Tibial artery (tissue), 4 donors: ENCODE measurements at places on chromosomes 6 and 20.

- peaks cover 28% of the 10 kb centered on the region for H3K4me1 ChIP-seq
- no peak overlapping the region for H3K4me3 ChIP-seq
- DNase-seq: no peak
- peaks cover 20% of the 10 kb centered on the region for H3K36me3 ChIP-seq
Observed at GRCh38 chr6:148470606-148471465, 128.2 kb downstream of the SASH1 start.

GRCh38 chr6:29491574-29491973 is 3.8 kb upstream of the MAS1L start:
- no peaks in the 10 kb centered on the region for H3K36me3 ChIP-seq
- no peak overlapping the region for H3K4me3 ChIP-seq
- no peak overlapping the region for H3K27ac ChIP-seq
- no peak for DNase-seq

DNA sequence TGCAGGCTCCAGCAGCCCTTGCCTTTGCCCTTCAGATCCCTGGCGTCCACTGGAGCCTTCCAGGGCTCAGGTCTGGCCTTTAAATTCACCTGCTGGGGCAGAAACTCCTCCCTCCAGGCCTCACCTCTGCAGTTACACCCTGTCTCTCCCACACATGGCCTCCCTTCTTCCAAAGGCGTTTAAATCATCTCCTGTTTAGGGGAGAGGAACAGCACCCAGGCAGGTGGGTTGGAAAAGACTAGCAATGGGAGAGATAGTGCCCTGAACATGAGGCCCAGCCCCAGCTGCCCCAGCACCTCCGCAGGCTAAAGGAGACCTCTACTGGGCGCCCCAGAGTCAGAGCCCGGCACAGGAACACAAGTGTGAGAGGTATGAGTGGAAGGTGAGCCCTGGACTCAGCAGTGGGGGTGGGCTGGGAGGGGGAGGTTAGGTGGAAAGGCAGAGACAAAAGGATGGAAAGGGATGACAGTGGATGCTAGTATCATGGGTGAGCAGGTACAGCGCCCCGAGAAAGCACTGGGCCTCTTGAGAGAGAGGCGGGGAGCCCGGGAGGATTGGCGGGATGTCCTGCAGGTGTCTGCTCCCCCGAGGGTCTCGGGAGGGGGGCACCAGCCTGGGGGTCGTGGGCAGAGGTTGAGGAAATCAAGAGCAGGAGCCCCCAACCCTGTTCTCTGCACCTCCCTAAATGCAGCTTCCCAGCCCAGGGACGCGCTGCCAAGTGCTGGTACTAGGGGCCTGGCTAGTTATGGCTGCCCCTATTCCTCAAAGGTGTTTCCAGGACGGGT is at the start of gene CST9:
TSS of gene CST9 (minus strand) at position 51 of the 785 bp plus-strand sequence. CDS start 53 bp downstream, outside the sequence.
- H3K4me1 ChIP-seq: no peaks in the 10 kb centered on the region
- no peak for DNase-seq
- H3K27me3 ChIP-seq: peaks cover 8% of the 10 kb centered on the region
- no peaks in the 10 kb centered on the region for H3K36me3 ChIP-seq

- DNase-seq: no peak
- peaks cover 57% of the 10 kb centered on the region for H3K36me3 ChIP-seq
- H3K4me1 ChIP-seq: peaks cover 77% of the 10 kb centered on the region
- H3K27me3 ChIP-seq: no peaks in the 10 kb centered on the region
- no peak overlapping the region for H3K27ac ChIP-seq
Observed at GRCh38 chr6:56497240-56497639, 145.4 kb downstream of the DST start.

DNA sequence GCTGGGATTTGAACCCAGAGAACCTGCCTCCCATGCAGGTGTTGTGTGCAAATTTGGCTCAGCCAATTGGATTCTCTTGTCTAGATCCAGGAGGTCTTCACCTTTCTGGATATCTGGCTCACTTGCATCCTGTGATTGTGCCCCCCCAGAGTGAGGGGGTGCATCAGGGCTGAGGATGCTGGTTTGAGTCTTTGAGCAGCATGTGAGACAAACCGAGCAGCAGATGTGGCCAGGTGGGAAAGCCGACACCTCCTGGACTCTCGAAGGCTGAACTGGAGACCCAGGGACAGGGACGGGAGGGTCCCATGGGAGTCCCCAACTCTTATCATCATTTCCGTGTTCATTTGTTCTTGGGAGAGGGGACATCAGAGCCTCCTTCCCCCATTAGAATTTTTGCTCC is 30.6 kb upstream of the SULF2 start:
- peaks cover 64% of the 10 kb centered on the region for H3K27me3 ChIP-seq
- no peak for DNase-seq
- no peaks in the 10 kb centered on the region for H3K36me3 ChIP-seq
- H3K4me3 ChIP-seq: no peak overlapping the region
- H3K4me1 ChIP-seq: no peaks in the 10 kb centered on the region
- no peak overlapping the region for H3K27ac ChIP-seq

DNA sequence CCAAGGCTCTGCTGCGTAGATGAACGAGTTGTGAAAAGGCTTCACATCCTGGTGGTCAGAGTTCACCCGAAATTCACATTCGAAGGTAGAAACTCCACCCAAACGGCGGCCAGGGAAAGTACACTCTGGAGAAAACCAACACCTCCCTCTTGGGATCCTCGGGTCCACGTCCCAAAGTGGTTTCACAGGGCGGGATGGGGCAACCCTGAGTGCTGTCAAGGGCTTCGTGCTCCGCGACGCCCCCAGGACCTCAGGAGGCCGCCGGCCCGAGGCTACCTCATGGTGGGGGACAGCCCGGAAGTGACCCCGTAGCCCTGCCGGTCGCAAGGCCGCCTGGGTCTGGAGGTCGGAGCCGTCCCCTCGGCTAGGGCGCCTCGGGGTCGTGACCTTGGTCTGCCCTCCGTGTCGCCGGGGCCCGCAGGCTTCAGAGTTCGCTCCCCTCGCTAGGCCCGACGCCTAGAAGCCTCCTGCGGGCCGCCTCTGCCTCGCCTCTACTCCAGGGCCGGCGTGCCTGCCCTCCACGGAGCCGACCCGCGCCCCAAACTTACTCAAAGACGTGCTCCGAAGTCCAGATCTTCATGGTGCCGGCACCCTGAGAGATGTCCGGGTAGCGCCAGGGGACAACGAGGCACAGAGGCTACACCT is at the start of gene PRELID3B:
TSS of gene PRELID3B (minus strand) at position 636 of the 645 bp plus-strand sequence. CDS start at position 580, 56 bp downstream.
- no peaks in the 10 kb centered on the region for H3K27me3 ChIP-seq
- peak; percentile 31 for DNase-seq
- H3K27ac ChIP-seq: peak within 1 kb of the TSS; percentile 73
- peak within 1 kb of the TSS; percentile 78 for H3K4me3 ChIP-seq
- H3K36me3 ChIP-seq: peaks cover 14% of the 10 kb centered on the region

DNA sequence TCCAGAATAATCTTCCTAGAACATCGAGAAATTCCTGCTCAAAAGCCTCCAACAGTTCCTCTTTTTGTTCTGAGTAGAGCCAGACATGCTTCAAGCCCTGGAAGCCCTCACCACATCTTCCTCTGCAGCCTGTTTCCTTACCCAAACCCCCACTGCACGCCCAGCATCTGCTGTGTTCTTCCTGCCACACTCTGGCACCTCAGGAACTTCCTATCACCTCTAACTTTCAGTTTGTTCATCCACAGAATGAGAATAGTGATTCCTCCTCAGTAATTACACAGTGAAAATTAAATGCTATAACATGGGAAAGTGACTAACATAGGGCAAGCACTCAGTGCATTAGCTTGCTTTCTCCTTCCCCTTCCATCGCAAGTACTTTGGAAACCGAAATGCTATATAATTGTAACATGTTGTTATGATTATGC is 26.3 kb downstream of the C6orf89 start:
- no peak overlapping the region for H3K27ac ChIP-seq
- no peak for DNase-seq
- H3K27me3 ChIP-seq: no peaks in the 10 kb centered on the region
- H3K4me3 ChIP-seq: no peak overlapping the region

DNA sequence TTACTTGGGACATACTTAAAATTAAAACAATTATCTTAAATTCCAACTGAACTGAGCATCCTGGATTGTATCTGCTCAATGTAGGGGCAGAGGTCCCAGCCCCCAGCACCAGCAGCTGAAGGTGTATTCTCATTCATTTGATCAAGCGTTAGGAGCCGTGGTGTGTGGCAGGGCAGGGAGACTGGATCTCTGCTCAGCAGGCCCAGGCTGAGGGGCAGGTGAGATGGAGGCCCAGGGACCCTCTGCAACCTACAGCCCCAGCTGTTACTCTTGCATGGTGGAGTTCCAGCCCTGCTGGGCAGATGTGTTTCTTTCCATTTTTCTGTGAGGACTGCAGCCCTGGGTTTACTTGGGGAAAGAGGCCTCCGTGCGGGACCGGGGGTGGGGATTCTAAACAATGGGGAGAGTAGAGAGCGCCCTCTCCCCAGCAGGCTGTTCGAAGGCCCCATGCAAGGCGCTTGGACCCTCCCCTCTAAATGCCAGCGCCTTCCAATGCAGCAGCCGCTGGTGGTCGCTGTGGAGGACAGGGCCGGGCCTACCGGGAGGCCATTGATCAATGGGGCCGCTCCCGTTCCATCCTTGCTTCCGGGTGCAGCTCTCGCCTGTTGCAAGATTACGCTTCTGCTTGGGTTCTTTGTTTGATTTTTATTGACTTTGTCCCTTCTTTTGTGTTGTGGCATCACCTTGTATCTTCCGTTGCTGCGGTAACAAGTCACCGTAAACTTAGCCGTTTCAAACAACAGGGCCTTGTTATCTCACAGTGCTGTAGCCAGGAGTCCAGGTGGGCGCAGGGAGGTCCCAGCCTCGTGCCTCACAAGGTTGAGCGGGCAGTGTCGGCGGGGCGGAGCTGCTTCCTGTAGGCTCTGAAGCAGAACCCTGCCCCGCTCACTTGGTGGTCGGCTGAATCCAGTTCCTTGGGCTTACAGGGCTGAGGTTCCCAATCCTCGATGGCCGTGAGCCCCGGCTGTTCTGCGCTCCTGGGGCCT is 134.8 kb upstream of the PHACTR3 start:
- no peak for DNase-seq
- H3K27ac ChIP-seq: no peak overlapping the region
- H3K4me3 ChIP-seq: no peak overlapping the region
- H3K4me1 ChIP-seq: no peaks in the 10 kb centered on the region

DNA sequence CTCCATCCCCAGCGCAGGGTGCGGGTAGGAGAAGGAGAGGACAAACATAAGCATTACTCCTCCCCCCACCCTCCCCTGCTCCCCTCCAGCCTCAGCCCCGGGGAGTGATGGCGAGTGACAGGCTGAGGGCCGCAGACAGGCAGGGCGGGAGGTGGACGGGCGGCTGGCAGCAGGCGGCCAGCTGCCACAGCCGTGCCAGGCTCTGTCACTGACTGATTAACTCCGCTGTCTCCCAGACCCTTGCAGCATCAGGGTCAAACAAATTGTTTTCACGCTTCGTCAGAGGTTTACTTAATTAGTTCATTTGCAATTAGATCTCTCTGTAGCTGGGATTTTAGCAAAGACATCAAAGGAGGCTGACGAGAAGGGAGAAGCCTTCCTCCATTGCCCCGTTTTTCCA is 41.9 kb downstream of the FOXP4 start:
- no peak for DNase-seq
- H3K4me1 ChIP-seq: no peaks in the 10 kb centered on the region
- H3K4me3 ChIP-seq: no peak overlapping the region
- no peak overlapping the region for H3K27ac ChIP-seq
- peaks cover 10% of the 10 kb centered on the region for H3K36me3 ChIP-seq
- no peaks in the 10 kb centered on the region for H3K27me3 ChIP-seq

- H3K27me3 ChIP-seq: no peaks in the 10 kb centered on the region
- peaks cover 9% of the 10 kb centered on the region for H3K4me1 ChIP-seq
- H3K4me3 ChIP-seq: peak overlapping the region; percentile 90
- DNase-seq: peak; percentile 83
- peaks cover 24% of the 10 kb centered on the region for H3K36me3 ChIP-seq
- H3K27ac ChIP-seq: peak overlapping the region; percentile 93
Observed at GRCh38 chr20:62795023-62795761, 1.1 kb upstream of the MRGBP start.

- no peaks in the 10 kb centered on the region for H3K36me3 ChIP-seq
- DNase-seq: no peak
- no peaks in the 10 kb centered on the region for H3K4me1 ChIP-seq
- no peak overlapping the region for H3K4me3 ChIP-seq
- H3K27me3 ChIP-seq: no peaks in the 10 kb centered on the region
Observed at GRCh38 chr6:104711371-104711770, 148.3 kb downstream of the HACE1 start.

DNA sequence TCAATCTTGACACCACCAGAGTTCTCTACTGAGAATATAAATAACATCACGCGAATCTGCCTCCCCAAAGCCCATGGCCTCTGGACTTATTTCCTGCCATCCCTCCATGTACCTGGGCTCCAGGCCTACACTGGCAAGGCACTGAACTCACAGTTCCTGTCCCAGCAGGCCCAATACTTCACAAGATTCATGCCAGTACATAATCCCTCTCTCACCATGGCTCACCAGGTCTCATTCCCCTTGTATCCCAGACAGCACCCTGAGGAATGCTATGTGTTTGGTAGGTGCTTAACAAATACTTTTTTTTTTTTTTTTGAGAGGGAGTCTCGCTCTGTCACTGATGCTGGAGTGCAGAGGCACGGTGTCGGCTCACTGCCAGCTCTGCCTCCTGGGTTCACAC is 1.9 kb downstream of the KIF16B start:
- H3K36me3 ChIP-seq: no peaks in the 10 kb centered on the region
- DNase-seq: no peak
- no peak overlapping the region for H3K27ac ChIP-seq
- H3K27me3 ChIP-seq: no peaks in the 10 kb centered on the region
- peaks cover 11% of the 10 kb centered on the region for H3K4me1 ChIP-seq

- H3K27me3 ChIP-seq: no peaks in the 10 kb centered on the region
- no peak for DNase-seq
- no peak overlapping the region for H3K27ac ChIP-seq
- H3K4me3 ChIP-seq: no peak overlapping the region
- no peaks in the 10 kb centered on the region for H3K4me1 ChIP-seq
Observed at GRCh38 chr6:88072462-88072861, 24.8 kb downstream of the SPACA1 start.

GRCh38 chr6:12265791-12266190 is 24.4 kb upstream of the EDN1 start:
- no peaks in the 10 kb centered on the region for H3K4me1 ChIP-seq
- no peaks in the 10 kb centered on the region for H3K27me3 ChIP-seq
- no peak overlapping the region for H3K4me3 ChIP-seq
- DNase-seq: no peak

- no peaks in the 10 kb centered on the region for H3K4me1 ChIP-seq
- H3K27ac ChIP-seq: no peak overlapping the region
- no peaks in the 10 kb centered on the region for H3K27me3 ChIP-seq
- H3K36me3 ChIP-seq: no peaks in the 10 kb centered on the region
- DNase-seq: no peak
Observed at GRCh38 chr20:1622450-1622849, 2.6 kb upstream of the SIRPB1 start.

DNA sequence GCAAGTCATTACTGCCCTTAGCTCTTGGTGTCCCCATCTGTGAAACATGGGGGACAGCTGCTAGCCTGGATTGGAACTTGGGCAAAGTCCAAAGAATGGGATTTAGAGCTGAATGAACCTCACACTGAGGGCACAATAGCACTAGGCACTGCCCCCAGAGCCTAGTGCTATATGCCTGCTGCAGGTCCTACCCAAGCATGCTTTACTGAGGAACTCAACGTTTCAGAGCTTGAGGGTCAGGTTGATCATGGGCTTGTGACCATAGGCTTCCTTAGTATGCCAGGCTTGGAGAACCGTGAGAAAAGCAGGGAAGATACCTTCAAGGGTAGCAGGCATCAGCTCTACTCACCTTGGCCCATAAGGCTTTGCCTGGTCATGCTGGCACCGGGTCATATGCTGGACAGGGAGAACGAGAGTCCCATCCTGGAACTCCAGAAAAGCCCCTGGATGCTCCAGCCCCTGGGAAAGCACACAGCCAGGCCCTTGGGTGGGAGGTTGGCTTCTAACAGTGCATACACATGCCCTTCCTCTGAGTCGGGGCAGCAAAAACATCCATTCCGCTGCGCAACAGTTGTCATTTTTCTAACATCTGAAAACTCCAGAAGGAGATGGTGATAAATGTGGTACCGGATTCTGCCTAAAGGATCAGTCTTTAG is 29.7 kb downstream of the EIF2S2 start:
- peak overlapping the region; percentile 64 for H3K27ac ChIP-seq
- no peak for DNase-seq
- no peak overlapping the region for H3K4me3 ChIP-seq
- H3K27me3 ChIP-seq: no peaks in the 10 kb centered on the region
